ENCODE measurements at places on chromosomes 16 and 17. TPM values are rescaled to one million over a fixed set of nuclear protein-coding genes. Genes with fewer than 3 reads are reported as not detected.

DNA sequence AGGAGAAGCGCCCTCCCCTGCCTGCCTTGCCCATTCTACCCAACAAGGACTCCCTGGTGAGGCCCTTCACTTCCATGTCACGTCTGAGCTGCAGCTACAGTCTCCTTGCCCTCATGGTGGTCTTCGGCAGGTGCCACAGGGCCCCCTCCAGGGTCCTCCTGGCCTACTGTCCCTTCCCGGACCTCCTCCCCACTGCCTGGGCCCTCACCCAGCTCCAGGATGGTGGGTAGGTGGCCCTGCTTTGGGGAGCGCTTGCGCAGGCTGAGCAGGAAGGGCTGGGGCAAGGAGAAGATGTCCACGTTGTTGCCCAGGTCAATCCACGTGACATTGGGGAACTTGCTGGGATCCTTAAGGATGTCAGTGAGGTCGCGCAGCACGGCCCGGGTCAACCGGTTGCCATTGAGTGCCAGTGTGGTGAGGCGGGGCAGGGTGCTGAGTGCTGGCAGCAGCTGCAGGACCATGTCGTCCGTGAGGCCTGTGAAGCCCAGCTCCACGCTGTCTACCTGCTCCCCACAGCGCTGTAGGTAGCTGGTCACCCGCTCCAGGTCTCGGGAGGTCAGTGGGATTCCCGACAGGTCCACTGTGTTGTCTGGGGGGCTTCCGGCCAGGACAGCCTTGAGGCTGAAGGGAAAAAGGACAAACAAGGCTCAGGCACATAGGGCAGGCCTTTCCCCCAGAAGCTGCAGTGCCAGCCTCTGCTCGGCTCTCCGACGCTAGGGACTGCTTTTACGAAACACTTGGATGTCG lies 28.3 kb downstream of the TRPV2 start:
- DNase-seq, result no peak

GRCh38 chr16:89545831-89546574 lies 14.5 kb upstream of the RPL13 start:
- DNase-seq, result no peak

GRCh38 chr17:17146786-17147406 lies 59.2 kb downstream of the PLD6 start:
- DNase-seq, result no peak

GRCh38 chr17:39096508-39097149 lies 54.8 kb downstream of the PLXDC1 start:
- no peak for DNase-seq

Gene CDH15
- 2.3 TPM for polyA plus RNA-seq

Gene PIP4K2B
- 77.9 TPM for polyA plus RNA-seq

Gene SLC12A3
- polyA plus RNA-seq, result 37.8 TPM

DNA sequence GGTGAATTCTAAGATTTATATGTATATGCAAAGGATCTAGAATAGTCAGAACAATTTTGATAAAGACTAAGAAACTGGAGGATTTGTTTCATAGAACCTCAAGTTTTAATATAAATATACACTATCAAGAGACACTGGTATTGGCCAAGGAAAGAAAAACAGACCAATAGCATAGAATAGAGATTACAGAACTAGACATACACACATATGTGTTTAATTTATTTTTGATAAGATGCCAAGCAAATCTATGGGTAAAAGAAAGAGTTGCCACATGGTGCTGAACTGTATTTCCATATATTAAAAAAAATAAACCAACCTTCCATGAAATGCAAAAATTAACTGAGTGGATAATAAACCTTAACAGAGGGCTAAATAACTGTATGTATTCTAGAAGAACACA lies 27.9 kb upstream of the LRRC37A3 start:
- no peak for DNase-seq

Gene ABCC11
- polyA plus RNA-seq, result 0.19 TPM

GRCh38 chr16:19994466-19995170 lies 79.1 kb downstream of the GPR139 start:
- no peak for DNase-seq

DNA sequence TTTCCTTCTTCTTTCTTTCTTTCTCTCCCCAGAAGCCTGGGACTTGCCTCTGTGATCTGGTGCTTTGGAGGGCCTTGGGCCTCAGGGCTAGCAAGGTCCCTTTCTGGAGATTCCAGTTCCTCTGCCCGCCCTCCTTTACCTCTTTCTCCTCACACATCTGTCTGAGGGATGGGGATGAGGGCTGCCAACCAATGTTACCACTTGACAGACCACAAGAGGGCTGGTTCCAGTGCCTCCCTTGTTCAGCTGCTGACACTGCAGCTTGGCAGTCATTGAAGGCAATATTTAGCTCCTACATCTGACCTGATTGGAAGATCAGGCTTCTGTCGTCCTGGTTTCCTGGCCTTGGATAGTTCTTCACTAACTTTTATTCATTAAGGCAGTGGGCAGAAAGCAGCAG lies 3.6 kb upstream of the ZNF652 start:
- DNase-seq, result no peak

Gene DNAH9
- polyA plus RNA-seq, result 4.7 TPM

DNA sequence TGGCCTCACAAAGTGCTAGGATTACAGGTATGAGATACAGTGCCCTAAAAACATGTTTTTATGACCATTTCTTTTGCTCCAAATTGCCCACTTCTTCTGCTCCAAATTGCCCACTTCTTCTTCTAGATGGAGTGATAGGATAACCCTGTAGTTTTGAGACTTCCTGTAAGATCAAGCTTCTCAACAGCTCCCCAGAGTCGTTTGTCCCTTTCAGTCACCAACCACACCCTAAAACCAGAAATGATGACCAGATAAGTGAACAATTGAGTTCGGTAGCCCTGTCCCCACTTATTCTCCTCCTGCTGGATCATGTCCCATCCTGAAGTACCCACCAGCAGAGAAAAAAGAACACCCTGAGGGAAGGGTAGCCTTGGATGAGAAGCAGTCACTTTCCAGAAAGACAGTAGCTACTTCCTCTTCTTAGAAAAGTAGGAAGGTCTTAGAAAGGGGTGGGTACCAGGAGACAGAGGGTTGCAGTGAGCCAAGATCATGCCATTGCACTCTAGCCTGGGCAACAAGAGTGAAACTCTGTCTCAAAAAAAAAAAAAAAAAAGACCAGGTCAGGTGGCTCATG lies 2.5 kb downstream of the ODAD4 start:
- no peak for DNase-seq

Gene ACSM3
- 107 TPM for polyA plus RNA-seq

Gene FKBP10
- 260 TPM for polyA plus RNA-seq

GRCh38 chr16:51382211-51382610 lies 231.1 kb upstream of the SALL1 start:
- DNase-seq, result no peak

DNA sequence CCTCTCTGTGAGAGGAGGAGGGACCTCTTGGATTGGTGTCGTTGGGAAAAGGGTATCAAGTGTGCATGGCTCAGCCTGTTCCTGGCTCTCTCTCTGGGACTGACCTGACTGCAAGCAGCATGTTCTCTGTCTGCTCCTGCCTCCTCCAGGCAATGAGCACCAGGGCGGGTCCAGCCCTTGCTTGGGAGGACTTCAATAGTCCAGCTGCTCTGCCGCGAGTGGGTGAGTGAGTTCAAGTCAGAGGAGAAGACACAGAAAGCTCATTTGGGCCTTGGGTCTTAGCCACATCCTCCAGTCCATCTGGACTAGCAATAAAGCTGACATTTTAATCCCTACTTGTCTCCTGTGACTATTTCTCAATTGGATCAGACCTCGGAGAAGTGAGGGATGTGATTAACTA lies 25.2 kb upstream of the TNS4 start:
- DNase-seq, result no peak

DNA sequence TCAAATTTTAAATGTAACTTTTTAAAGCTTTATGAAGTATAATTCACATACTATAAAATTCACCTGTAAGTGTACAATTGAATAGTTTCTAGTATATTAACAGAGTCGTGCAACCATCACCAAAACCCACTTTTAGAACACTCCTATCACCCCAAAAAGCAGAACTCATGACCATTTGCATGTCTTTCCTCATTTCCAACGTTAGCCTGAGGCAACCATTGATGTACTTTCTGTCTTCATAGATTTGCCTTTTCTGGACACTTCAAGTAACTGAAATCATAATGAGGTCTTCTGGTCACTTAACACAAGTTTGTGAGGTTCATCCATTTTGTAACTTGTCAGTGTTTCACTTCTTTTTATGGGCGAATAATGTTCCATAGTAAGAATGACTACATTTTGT lies 33.2 kb downstream of the METTL16 start:
- no peak for DNase-seq

Gene ACSM2A
- 68.7 TPM for polyA plus RNA-seq

GRCh38 chr17:55722742-55723487 lies at the start of gene TMEM100:
Gene TMEM100, minus strand, starts transcription at chr17:55722864. Its CDS starts 1,794 bp downstream, at chr17:55721070.
- DNase-seq, result no peak

Gene ODAD4
- polyA plus RNA-seq, result 2.0 TPM

GRCh38 chr17:74513987-74514631 lies 17.2 kb downstream of the CD300LB start:
- DNase-seq, result no peak

Data from left renal pelvis (tissue), 4 donors.